ENCODE measurements at places on chromosomes 1 and 21. TPM values are rescaled to one million over a fixed set of nuclear protein-coding genes. Genes with fewer than 3 reads are reported as not detected.

Gene SHISAL2A
- polyA plus RNA-seq = 2.7 TPM

Gene LRRC38
- polyA plus RNA-seq = not detected

Gene TYW3
- polyA plus RNA-seq = 33.6 TPM

Gene FAAH
- polyA plus RNA-seq = 33.1 TPM

Gene GJA9
- 0.47 TPM for polyA plus RNA-seq

All from renal pelvis (tissue), 12 donors.